ENCODE measurements at places on chromosomes 5 and 9.

DNA sequence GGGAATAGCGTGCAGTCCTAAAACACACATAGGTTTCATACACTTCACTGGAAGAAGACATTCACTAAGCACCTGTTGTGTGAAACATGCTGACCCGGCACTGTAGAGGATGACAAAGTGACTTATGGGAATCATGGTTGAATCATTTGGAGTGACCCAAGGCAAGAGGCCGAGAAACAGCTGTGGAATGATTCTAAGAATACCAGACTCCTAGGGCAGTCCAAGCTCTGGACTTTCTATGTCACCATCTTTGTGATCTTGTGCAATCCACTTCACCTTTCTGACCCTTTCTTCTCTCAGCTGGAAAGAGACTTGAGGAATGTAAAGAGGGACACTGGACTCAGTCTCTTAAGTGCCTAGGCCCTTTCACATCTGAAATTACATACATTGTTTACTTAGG is 13.1 kb downstream of the MSANTD3 start:
- DNase-seq: no peak

DNA sequence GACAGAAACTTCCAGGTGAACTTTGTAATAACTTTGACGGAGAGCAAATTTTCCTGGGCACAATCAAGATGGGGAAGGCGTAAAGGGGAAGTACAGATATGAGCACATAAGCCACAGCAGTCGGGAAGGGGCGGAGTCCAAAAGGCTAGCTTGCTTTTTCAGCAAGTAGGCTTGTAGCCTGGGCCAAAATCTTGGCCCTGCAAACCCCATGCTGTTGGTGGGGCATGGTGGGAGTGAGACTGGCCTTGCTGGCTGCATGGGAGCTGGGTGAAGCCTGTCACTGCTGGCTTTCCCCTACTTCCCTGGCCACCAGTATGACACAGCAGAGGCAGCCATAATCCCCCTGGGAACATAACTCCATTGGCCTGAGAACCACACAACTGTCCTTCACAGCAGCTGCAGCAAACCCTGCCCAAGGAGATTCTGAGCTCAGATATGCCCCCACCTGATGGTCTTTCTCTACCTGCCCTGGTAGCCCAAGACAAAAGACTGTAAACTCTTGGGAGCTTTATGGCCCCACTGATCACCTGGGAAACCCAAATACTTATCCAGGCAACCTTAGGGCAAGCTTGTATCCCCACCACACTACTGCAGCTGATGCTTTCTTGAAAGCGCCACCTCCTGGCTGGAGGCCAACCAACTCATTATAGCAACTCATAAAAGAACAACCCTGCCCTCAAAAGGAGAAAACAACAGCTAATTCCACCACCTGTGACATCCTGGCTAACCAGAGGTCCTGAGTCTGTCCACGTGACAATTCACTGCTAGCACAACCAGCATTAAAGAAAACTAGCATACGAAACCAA is 24.0 kb downstream of the DCTN4 start:
- no peak for DNase-seq

- peak; percentile 15 for DNase-seq
Observed at GRCh38 chr9:78297672-78297961, 692 bp downstream of the PSAT1 start.

DNA sequence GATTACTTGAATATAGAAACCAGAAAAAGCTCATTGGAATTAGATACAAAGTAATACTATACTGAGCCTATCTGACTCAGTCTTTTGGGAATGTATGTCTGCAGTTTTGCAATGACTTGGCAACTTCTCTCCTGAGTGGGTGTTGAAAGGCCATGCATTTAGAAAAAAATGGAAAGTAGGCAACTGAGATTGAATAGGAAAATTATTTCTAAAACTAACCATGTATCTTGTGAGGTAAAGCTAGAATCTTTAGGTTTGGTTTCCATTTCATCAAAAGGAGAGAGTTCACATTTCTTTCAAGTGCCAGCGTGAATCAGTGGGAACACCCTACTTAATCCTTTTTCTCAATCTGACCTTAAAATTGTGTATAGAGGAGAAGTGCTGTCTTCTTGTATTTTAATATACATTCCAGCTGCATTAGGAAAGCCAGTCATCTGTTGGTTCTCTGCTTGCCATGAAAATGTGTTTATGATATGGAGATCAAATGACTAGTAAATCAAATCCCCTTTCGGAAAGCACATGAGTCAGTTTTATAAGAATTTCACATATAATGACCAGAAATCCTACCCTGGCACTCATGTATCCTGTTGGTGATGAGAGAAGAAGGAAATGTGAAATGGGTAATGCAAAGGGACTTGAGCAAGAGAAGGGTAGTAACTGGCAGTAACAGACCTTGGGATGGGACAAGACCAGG is 30.4 kb downstream of the NFX1 start:
- peak; percentile 94 for DNase-seq

GRCh38 chr9:82457298-82457697 is 468.7 kb downstream of the SPATA31D1 start:
- DNase-seq: no peak

GRCh38 chr5:150506571-150507473 is 1.1 kb upstream of the NDST1 start:
- DNase-seq: no peak

DNA sequence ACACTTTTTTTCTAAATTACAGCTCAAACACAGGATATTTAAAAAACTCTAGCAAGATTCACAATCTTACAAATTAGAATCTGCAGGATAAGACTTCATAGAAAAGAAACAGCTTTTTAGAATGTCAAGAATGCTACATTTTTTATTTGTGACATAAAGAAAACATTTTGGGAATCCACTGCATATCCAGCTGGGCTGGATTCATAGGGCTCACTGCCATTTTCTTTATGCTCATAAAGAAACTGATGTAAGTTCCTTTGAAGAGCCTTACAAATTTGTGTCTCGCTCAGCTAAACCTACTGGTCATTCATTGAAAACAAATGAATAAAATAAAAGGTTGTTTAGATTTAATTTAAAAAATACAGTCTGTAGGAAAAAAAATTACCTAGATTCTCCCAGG is 332.3 kb downstream of the TRPM3 start:
- DNase-seq: no peak

- DNase-seq: no peak
Observed at GRCh38 chr9:127258606-127259471, 5.7 kb upstream of the GARNL3 start.

DNA sequence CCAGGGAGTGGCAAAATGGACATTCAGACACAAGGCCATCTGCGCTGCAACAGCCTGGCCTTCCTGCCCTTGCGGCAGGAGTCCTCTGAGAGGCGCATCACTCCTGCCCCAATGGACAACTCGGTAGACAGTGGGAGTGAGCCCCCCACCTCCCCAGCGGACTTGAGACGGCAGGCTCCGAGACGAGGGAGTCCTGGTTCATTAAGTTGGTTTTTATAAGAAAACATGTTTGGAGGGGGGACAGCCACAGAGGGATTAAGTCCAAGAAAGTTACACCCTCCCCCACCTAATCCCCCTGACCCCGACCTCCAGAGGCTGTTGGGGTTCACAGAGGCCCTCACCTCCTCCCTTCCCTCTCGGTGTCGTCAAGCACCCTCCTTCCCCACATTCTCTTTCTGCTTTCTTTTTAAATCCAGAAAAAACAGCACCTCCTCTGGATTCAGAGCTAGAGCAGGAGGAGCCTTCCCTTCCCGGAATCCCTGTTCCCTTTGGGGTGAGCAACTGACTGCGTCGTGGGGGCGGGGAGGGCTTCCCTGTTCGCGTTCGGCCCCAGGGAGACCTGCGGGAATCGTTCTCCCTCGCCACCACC is 1.8 kb upstream of the EGR1 start:
- DNase-seq: no peak

GRCh38 chr9:19451240-19452087 is 42.7 kb downstream of the ACER2 start:
- no peak for DNase-seq

DNA sequence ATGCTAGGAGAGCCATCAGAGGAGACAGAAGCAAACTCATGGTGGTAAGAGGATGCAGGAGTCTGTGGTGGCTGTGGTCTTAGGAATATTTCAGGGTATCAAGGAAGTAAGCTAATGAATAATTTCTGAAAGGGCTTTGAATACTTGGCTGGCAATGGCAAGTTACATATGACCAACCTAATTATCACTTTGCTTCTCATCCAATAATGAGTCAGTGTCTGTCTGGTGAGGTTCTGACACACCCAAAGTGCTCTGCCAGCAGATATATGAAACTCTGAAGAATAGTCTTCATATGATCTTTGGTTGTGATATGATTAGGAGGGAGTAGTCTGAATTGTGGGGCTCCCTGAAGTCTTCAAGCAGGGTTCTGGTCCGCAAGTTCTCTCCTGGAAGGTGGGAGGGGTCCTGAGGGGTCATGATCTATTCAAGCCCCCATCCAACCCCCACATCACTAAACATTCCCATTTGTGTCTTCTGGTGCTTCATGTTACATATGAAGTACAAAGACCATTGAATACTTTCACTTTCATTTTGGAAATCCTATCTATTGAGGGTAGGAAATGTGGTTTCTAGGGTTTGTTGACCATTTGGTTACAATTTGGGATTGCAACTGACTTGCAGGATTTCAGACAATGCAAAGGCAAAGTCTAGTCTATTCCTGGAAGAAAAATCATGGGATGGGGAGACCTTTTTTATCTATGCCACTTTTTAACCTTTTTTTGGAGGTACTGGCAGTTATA is 199.9 kb upstream of the CDKN2B start:
- DNase-seq: no peak

DNA sequence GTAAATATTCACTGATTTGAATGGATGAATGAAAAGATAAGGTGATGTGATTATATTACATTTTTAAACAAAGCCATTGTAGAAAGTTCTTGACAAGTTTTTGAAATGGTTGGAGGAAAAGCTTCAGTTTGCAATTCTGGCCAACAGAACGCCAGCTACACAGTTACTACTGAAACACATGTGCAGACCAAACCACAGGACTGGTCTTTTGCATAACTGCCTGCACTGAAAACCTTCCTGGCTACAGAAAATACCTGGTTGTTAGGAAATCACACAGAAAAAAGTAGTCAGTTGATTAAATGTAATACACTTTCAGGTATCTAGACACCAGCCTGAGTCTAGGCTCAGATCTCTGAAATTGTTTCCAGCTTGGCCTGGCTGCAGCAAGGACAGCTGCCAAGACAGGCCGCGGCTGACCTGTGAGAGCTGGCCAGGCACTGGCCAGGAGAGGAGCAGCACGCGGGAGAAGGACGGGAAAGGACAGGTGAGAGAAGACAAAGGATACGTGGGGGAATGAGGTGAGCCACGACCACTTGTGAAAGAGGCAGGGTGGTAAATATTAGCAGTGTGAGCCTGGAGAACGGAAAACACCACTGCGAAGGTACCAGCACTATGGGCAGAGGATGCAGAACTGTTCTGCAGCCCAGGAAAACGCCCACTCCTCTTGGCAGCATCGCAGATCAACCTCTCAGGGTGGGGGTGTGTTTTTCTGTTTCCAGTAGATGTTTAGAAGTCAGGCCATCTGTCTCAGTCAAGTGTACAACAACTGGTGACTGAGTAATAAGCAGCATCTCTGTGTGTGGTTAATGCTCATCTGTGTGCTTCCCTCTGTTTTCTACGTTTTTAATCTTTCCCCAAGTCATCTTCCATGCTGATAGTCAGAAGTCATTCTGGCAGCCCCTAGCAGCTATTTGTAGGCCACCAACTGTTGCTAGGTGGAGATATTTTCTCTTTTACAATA is 137.4 kb downstream of the SCAMP1 start:
- DNase-seq: no peak

- DNase-seq: no peak
Observed at GRCh38 chr5:147742151-147742550, 40.4 kb downstream of the JAKMIP2 start.

Data from HS-27A (cell line).